AG09319 (cell line): ENCODE measurements at places on chromosomes 5 and 9.

DNA sequence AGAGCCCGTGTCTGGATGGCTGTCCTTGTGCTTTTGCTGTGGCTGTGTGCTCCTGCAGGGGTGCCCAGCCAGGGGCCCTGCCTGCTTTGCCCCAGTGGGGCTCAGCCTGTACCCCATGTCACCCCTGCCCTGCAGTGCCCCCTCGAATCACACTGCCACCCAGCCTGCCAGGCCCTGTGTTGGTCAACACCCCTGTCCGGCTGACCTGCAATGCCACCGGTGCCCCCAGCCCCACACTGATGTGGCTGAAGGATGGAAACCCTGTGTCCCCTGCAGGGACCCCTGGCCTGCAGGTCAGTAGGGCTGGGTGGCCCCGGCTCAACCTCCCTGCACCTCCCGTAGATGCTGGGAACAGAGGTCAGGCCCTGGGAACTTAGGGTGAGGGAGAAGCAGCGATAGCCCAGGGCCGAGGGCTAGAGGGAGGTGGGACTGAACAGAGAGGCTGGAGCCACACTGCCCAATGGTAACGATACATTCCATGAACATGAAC, 82.8 kb upstream of the ASS1 start:
- no peak for DNase-seq

- peak; percentile 56 for DNase-seq
Measured at GRCh38 chr9:134624621-134625181, 16.9 kb upstream of the COL5A1 start.

DNA sequence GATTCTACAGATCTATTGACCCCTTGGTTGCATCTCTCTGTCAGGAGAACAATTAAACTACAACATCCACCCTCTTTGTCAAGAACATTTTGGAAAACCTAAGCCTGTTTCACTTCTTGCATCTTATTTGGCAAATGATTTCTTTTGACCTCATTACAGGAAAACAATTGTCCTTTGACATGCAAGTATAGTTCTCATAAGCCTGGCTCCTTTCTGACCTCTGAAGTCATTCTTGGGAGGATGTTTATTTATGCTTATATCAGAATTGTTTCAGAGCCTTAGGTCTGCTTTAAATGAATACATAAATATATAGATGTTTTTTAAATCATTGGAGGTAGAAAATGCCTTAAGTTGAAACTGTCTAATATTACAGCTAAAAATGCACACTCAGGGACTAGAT, 361.3 kb upstream of the PTGER4 start:
- no peak for DNase-seq

GRCh38 chr9:97501972-97502221, 431 bp downstream of the TMOD1 start:
- no peak for DNase-seq

DNA sequence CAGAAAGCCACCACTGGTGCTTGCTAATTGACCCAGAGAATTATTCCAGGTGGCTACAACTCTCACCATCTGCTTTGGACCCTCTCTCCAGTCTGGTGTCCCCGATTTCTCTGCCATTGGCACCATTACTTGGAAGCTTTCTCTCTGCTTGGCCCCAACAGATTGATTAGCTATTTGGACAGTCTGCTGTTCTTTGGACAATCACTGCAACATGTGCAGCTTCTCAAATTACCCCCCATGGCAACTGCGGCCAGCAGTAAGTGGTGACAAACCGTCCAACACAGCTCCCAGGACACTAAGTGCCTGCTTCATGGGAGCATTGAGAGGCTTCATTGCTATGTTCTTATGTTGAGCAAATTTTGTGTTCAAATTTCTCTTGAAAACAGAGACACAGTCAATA, 309.8 kb downstream of the TAF11L14 start:
- no peak for DNase-seq

DNA sequence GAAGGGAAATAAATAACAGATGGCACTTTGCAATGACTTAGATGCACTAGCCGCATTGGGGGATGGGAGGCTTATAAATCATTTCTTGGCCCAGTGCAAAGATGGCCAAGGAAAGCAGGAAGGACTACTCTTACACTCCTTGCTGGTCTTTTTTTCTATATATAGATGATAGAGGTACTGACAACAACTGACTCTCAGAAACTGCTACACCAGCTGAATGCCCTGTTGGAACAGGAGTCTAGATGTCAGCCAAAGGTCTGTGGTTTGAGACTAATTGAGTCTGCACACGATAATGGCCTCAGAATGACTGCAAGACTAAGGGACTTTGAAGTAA, 1.7 kb downstream of the CCNG1 start:
- no peak for DNase-seq

DNA sequence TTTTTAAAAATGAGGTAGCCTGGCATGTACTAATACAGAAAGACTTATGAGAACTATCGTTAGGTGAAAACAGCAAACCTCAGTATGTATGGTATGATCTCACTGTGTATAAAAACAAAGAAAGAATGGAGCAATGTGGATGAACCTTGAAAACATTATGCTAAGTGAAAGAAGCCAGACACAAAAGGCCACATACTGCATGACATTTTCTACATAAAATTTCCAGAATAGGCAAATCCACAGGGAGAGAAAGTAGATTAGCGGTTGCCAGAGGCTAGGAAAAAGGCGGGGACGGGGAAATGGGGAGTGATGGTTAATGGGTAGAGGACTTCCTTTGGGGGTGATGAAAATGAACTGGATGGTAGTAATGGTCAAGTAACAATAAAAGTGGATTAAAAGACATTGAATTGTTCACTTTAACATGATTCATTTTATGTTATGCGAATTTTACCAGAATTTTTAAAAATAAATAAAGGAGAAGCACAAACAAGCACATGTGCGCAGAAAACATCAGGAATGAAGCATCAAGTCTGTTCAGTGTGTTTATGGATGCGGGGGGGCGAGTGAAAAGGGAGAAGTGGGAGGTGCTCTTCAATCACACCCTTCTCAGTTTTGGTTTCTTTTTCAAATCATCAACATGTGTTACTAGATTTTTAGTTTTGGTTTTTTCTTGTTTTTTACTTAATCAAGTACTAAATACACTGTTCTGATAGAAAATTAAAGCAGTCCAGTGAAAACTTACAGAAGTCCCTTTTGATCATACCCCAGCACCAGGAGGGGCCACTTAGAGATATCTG, 16.3 kb downstream of the ROR2 start:
- no peak for DNase-seq

- DNase-seq, result no peak
Measured at GRCh38 chr9:137253717-137254623, 1.2 kb upstream of the NELFB start.

GRCh38 chr9:126885131-126885641, 24.7 kb downstream of the ZBTB34 start:
- no peak for DNase-seq

DNA sequence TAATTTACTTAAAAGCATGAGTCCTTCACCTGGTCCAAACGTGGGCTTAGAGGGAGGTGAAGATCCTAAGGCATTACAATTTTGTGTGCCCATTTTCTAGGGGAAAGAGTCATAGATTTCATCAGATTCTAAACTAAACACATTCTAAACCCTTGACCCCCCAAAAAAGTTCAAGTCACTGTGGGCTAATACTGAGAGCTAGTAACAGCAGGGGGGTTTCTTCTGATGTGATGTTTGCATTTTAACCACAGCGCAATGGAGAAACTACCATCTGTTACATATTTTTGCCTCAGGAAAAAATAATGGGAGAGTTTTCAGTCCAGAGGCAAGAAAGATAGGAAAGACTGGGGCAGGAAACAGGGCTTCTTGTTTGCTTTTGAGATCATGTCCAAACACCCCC, 110.8 kb upstream of the SLC1A3 start:
- no peak for DNase-seq

DNA sequence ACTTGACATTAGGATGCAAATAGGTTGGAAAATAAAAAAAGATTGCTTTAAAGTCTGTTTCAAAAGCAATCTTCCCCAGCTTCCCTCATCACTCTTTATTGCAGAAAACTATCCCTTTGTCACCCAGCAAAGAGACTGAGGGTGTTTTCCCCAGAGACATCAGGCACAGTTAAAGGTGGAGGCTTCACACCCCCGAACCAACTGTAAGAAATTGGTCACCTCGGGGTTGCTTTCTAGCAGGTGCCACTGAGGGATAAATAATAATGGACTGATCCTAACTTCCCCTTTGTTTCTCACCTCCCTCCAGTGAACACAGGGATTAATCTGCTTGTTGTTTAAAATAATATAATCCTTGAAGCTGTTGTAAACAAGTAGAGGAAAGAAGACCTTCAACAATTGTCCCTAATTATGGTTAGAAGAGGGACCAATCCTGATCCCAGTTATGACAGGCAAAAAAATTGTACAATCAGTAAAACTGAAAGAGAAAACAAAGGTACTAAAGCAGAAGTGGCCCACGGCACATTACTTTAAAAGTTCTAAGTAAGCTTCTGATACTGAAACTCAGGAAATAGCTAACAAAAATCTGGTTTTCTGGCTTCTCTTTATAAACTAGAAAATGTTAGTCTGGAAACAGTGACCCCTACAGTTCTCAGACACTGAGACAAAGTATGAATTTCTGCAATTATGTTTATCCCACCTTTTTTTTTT, 6.6 kb upstream of the PCSK1 start:
- no peak for DNase-seq

GRCh38 chr9:37902796-37903646, 906 bp downstream of the SLC25A51 start:
- DNase-seq, result no peak

- peak; percentile 2 for DNase-seq
Measured at GRCh38 chr5:14628346-14628745, 36.2 kb upstream of the OTULIN start.

- no peak for DNase-seq
Measured at GRCh38 chr5:177426566-177427210, at the start of gene GRK6. Gene GRK6, plus strand, starts transcription at chr5:177426676. Its CDS starts 170 bp downstream, at chr5:177426846.

DNA sequence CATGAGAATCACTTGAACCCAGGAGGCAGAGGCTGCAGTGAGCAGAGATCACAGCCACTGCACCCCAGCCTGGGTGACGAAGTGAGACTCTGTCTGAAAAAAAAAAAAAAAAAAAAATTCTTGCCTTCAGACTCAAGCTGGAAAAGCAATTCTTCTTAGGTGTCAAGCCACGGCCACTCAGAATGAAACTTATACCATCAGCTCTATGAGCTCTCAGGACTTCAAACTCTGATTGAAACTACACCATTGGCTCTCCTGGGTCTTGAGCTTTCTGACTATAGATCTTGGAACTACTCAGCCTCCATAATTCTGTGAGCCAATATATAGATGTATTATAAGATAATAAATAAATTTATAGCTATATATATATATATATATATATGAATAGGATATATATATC, 12.9 kb upstream of the FGF10 start:
- DNase-seq, result no peak

DNA sequence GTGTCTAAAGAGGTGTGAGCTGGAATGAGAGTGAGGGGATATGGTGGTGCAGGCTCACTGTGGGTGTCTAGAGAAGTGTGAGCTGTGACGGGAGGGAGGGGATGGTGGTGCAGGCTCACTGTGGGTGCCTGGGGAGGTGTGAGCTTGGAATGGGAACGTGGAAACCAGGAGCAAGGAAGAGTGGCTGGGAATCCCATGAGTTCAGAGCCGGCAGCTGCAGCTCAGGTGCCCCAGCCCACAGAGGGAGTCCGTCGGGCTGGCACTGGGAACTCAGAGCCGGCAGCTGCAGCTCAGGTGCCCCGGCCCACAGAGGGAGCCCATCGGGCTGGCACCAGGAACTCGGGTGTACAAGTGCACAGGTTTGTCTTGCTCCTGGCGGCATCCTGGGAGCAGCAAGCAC, 45.6 kb downstream of the IRX2 start:
- DNase-seq, result no peak

- no peak for DNase-seq
Measured at GRCh38 chr9:128654481-128654880, 2.2 kb downstream of the DYNC2I2 start.

DNA sequence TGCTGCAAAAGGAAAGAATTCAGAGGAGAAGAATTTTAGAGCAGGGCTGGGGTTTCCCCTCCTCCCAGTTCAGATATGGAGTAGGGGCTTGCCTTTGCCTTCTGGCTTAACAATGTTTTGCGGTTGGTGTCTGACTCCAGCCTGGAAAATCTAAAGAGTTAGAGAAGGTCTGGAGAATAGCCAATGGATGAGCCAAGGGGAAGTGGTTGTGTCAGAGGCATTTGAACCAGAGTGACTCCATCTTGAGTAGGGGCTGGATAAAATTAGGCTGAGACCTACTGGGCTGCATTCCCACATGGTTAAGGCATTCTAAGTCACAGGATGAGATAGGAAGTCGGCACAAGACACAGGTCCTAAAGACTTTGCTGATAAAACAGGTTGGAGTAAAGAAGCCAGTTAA, 133.7 kb downstream of the DIRAS2 start:
- no peak for DNase-seq

DNA sequence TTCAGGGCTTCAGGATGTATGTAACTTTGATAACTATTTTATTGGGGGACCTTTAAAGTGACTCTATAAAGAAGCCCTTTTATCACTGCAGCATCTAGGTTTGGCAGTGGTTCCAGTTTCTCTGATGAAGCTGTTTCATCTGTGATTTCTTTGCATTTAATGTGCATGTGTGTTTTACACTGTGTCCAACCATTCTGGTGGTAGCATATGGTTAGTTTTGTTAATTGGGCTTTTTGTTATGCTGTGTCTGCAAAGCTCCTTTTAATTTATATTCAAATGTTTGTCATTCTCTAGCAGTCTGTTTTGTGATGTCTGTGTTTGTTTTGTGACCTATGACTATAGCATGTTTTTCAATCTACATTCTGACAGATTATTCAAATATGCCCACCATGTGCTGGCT, 294.8 kb downstream of the DNAH5 start:
- no peak for DNase-seq

DNA sequence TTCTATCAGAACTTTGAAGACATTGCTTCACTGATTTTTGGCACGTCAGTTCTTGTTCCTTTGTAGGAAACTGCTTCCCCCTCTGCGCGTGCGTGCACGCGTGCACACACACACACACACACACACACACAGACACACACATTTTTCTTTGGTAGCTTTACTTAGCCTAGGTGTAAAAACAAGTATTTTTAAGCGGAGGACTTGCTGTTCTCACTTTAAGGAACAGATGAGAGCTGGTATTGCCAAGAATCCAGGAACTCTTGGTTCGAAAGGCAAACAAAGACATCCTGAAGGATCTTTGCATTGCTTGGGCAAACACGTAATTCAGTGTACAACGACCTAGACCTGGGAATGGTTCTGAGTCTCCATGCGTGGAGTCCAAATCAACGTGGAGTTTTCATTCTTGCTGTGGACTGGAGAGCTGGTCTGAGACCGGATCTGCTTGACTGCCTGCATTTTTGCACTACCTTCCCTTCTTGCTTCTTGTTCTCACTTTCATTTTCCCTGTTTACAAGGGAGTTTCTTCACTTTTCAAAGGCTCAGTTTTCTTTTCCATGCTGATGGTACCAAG, 8.2 kb downstream of the TMEM268 start:
- DNase-seq, result no peak

- DNase-seq, result no peak
Measured at GRCh38 chr9:110241260-110241857, 14.9 kb downstream of the TXN start.

GRCh38 chr5:87394411-87395165, 18.1 kb downstream of the CCNH start:
- DNase-seq, result peak; percentile 65

DNA sequence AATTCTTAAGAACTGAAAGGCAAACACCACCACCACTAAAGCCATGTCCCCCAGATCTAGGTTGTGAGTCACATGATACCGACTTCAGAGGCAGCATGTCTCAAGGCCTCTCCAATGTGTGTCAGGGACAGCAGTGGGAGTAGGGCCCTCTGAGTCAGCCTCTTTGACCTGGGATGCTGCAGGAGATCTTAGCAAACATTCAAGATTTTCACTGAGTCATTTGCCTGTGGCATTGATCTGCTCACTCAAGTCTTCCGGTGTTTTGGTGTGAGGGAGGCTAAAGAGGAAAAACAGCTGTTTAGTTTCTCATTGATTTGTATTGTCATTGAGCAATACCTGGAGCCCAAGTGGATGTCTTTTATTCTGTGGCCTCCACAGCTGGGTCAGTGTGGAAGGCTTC, 36.1 kb downstream of the TMC1 start:
- DNase-seq, result peak; percentile 65
